MG63 (cell line): ENCODE measurements at places on chromosomes 2 and 18. TPM values are rescaled to one million over a fixed set of nuclear protein-coding genes. Genes with fewer than 3 reads are reported as not detected.

EN1 gene
- total RNA-seq, result 1.2 and 7.2 TPM in 2 replicates

PAX8 gene
- total RNA-seq, result 0.46 and 0.69 TPM in 2 replicates

SLC30A3 gene
- total RNA-seq, result not detected in 2 replicates

DNA sequence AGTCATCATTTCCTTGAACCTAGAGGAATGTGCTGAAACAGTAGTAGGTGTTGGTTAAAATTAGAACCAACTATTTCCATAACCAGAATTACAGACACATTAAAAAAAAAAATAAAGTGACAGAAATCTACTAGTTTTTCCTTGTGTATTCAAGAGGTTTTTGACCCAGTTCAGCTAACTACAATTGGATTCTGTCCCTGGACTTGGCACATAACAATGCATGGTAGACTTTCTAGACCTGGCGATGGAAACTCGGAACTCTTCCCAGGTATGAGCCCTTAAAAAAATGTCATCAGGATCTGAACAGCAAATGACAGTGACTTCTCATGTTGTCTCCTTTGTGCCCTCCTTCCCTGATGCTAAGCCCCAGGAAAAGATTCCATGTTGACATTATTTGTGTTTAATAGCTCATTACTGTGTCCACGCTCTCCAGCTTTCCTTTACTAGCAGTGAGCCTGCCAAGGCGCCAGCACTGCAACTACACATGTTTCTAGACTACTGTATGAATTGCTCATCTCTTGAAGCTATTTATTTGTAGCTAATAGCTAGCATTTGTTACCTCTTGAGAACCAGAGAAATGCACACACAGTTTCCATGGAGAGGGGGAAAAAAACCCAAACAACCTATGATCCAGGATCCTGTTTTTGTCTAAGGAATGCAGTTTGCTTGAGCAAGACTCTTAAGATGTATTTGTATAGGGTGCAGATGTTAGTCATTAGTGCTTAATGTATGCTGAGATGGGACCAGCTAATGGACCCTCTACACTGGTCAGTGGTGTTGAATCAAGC is 148.5 kb downstream of the FMNL2 start:
- DNase-seq, result no peak
